ENCODE measurements at places on chromosomes 4 and X.

DNA sequence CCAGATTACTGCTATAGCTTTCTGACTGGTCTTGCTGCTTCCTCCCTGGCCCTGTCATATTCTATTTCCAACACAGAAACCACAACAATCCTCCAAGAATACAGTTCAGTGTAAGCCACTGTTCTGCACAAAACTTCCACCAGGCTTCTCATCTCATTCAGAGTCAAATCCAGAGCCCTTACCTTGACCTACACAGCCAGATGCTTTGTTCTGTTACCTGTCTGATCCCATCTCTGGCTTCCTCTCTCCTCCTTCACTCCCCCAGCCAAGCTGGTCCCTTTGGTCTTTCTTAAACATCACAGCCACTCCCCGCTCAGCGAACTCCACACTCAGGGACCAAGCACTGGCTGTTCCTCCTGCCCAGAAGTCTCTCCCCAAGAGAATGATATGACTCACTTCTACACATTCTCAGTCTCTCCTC is 84.8 kb upstream of the BMP2K start:
- DNase-seq, result no peak

GRCh38 chrX:37349221-37350033 is at the start of gene PRRG1:
PRRG1 (plus strand) TSS chrX:37349364; CDS start chrX:37406250, 56,886 bp downstream.
- DNase-seq, result peak; percentile 68

- no peak for DNase-seq
These were observed 46.8 kb upstream of the GC start for GRCh38 chr4:71830497-71831190.

DNA sequence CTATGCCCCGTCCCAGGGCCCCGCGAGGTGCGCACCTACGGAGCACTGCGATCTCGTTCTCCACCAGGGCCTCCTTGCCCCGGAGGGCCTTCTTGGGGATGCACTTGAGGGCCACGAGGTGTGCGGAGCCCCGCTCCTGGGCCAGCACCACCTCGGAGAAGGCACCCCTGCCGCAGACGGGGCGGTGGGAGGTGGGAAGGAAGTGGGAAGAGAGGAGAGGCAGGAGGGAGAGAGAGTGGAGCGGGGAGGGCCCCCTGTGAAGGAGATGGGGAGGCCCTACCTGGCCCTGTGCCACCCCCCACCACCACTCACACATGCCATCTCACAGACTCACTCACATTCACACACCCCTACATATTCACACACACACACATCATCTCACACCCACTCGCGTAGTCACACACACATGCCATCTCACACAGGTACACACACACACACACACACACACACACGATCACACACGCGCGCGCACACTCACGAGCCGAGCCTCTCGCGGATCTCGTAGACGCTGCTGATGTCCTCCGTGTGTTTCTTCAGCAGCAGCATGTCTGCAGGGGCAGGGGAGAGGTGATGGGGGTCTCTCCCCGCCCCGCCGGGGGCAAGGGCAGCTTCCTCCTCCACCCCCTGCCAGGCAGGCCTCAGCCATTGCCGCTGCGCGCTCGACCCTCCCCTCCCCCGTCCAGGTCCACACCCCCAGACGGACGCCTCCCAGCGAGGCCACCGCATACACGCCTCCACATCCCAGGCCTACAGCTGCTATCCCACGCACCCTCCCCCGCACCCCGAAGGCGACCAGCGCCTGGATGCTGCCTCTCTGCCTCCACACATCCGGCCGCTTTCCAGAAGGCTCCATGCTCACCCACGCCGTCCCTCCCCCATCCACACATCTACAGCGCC is 834 bp downstream of the PNCK start:
- DNase-seq, result no peak

- no peak for DNase-seq
These were observed 219.5 kb downstream of the TMEM47 start for GRCh38 chrX:34437586-34437985.

DNA sequence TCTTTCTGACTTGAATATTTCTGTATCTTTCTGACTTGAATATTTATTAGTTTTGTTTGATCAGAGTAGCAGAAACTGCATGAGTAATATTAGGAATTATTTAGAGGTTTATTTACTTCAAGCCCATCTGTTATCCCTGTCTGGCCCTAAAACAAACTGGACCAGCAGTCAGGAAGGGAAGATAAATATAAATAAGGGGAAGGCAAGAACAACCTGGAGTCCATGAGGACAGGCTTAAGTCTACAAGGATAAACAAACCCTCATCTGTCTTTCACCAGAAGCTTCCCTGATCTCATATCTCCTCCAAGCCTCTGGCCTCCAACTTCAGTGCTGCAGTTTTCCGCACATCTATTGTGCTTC is 524.9 kb downstream of the CENPC start:
- no peak for DNase-seq

DNA sequence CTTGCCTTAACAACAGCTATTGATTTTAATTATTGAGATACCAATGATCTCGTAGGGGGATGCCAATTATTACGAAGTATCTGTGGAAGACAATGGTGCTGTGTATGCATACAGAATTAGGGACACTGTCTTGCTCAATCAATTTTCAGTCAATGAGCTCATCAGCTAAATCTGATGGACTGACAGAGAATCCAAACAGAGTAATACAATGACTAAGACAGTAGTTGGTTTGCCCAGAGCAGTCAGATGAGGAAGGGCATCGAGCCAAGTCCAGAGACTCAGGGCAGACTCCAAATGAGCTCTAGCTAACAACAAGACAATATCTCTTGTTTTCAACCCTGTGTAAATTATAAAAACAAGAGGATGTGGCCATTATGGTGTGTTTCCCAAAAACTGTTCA is 14.7 kb upstream of the GSX2 start:
- DNase-seq, result no peak

DNA sequence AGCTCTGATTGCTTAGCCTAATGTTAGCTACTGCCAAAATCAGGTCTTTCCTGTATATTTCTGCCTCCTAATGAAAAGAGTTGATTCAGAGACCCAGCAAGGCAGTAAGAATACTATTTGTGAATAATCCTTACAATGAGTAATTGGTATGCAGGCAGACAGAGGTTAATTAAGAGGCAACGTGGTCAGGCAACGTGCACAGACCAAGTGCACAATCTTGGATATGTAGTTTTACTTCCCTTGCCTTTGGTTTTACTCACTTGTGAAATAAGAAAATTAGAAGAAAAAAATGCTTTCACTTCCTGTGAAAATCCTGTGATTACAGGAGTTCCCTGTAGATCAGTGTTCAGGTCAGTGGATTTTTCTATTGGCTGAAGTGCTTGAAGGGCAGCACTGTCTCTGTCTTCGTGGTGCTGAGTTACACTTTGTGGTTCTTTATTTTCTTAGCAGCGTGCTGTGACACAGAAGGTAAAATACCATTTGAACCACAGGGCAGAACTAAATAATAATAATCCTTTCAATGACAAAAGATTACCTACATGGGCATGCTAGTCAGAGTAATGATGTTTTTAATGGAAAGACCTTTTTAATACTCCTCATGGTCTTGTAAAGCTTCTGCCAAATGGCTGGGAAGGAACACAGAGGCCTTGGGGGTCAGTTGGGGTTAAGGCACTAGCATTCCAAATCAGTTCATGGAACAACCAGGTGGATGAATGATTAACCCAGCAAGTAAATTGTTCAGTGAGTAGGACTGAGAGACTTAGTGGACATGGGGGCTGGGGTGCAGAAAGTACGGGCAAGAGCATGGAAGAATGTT is 430.9 kb downstream of the MAPK10 start:
- DNase-seq, result peak; percentile 47

- no peak for DNase-seq
These were observed 235.1 kb upstream of the TAPT1 start for GRCh38 chr4:16461362-16461761.

All from large intestine (tissue), 12 donors.